ENCODE measurements at places on chromosomes 13 and 19.

DNA sequence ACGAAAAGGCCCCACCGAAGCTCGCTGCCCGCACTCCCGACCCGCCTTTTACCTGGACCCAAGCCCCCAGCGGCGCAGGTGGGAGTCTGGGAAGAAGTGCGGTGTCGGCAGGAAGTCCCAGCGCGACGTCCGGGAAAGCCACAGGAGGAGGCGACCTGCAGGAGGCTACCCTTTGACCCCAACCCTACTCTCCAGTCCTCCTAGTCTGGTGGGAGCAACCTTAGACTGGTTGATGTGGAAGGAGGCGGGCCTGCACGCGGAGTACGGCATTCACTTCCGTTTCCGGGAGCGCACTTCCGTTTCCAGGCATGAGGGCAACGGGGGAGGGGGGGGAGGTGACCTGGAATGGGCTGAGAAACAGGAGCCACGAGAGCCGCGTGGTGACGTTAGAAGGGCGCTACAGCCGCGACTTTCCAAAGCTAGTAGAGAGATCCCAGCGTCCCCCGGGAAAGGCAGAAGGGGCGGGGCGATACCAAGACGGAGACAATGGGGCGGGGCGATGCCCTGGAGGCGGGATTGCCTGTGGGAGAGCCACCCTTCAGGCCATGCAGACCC, 28.5 kb downstream of the ZNF266 start:
- DNase-seq = peak; percentile 98

DNA sequence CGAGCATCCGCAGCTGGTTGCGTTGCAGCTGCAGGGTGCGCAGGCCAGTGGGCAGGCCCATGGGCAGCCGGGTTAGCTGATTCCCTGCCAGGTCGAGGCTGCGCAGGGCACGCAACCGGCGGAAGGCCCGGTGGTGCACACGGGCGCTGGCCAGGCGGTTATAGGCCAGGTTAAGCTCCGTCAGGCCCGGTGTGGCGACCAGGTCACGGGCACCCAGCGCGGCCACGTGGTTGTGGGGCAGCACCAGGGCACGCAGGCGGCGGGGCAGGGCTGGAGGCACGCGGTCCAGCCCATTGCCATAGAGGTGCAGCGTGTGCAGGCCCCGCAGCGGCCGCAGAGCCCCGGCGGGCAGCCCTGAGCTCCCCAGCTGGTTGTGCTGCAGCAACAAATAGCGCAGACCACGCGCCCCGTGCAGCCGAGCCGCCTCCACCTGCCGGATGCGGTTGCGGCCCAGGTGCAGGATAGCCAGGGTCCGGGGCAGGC, 5.3 kb downstream of the PODNL1 start:
- DNase-seq = no peak

- no peak for DNase-seq
These were observed 8.1 kb upstream of the FXYD3 start for GRCh38 chr19:35107545-35107944.

DNA sequence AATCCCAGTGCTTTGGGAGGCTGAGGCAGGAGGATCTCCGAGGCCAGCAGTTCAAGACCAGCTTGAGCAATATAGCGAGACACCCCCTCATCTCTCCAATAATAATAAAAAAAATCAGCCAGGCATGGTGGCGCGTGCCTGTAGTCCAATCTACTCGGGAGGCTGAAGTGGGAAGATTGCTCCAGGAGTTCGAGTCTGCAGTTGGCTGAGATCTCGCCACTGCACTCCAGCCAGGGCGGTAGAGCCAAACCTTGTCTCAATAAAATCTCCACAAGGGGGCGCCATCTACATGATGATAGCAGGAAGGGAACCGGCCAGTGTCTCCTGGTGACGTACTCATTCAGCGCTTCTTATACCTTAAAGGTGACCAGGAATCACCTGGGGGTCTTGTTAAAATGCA, 13.6 kb upstream of the C5AR1 start:
- peak; percentile 88 for DNase-seq

DNA sequence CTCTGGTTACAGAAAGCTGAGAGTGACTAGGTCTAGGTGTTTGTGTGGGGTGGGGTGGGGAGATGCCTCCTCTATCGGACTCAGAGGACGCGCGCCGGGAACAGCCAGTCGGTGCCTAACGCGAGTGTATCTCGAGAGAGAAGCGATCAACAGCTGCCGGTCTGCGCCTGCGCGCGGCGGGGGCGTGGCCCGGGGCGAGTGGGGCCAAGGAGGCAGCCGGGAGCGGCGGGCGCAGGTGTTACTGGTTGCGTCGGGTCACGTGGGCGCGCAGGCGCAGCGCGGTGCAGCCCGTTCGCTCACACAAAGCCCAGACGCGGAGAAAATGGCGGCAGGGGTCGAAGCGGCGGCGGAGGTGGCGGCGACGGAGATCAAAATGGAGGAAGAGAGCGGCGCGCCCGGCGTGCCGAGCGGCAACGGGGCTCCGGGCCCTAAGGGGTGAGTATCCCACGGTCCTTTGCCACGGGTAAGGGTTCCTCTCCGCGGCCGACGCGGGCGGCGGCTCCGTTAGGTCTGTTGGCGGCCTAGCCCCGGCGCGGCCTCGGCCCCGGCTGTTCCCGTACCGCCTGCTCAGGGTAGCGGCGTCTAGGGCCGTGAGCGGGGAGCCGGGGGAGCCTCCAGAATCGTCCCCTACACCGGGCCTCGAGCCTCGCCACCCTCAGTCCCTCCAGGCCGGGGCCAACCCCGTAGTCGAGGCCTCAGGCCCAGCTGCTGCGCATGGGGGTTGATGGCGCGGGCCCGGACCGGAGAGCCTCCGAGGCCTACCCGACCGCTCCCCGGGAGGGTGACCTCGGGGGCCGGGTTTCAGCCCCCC, at the start of gene HNRNPM:
TSS of gene HNRNPM (plus strand) at position 299 of the 811 bp plus-strand sequence. CDS start at position 323, 24 bp downstream.
- DNase-seq = peak; percentile 97

DNA sequence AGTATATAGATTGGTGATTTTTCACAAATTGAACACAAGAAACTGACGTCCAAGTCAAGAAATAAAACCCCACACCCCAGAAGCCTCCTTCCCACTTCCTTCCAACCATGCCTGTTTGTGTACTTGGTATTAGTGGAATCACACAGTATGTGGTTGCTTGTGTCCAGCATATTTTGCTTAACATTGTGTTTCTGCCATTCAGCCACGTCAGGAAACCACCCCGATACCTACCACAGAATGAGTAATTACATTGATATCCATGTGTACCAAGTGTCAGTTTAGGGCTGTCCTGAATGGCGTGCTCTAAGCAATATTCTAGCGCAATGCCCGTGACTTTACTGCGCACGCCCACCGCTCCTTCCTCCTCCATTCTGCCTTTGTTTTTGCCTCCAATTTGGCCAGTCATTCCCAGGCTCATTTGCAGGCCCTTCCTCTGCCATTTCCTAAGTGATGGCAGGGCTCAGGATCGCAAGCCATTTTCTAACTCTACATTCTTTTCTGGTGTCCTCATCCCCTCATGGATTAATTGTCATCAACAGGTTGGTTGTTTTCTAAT, 25.9 kb upstream of the MPHOSPH8 start:
- DNase-seq = no peak

DNA sequence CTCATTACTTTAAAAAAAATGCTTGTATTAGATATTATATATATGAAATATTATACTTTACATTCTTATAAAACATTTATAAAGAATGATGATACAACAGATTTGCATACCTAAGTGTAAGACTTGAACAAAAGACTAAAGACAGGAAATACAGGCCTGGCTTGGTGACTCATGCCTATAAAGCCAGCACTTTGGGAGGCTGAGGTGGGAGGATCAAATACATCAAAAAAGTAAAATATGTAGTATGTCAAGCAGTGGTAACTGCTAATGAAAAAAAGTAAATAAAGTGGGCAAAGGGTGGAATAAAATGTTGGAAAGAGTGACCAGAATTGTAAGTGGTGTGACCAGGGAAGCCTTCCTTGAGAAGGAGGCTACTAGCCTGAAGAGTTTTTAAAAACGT, 133.7 kb downstream of the GGACT start:
- peak; percentile 34 for DNase-seq

DNA sequence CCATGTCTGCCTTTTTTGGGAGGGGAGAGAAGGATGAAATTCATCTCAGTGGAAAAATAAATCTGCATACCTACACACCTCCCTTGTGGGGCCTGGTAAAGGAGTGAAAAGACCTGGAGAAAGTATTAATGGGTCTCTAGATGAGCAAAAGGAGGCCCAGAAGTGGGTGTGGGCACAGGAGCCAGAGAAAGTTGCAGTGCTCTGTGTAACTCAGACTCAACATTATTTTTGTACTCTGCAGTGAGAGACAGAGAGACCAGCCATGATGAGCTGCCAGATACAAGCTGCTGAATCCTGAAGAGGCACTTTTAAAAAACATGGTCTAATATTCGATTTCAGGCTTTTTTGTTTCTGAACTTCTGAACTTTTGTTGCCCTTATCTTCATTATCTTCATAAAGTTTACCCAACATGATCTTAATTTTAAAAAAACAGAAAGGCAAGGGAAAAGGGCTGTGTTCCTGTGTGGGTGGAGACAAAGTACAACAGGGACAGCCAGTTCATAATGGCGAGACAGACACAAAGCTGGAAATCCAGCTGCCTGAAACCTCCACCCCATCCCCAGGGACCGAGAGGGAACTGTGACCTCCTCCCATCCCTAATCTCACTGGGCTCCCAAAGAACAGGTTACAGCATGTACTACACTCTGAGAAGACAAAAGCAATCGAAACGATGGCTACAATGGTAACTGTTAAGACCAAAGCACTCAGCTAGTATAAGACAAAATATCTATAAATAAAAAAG, 77.2 kb downstream of the KLF12 start:
- no peak for DNase-seq

DNA sequence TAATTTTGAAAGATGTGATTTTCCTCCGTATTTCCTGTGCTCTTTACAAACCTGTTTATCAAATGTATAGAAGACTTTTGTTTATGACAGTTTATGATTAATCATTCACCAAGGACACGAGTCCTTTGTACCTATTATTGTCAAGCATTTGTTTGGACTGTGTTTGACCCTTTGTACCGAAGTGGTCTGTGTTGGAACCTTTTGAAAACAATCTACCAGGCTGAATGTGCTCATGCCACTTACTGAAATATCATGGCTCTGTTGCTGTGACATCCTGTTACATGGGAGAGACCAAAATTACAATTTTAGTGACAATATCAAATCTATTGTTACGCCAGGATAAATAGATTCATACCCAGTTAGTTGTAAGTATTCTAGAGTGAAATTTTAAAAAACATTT, 193.6 kb downstream of the IRS2 start:
- no peak for DNase-seq

GRCh38 chr13:21986602-21987001, 315.7 kb downstream of the FGF9 start:
- no peak for DNase-seq

All from foreskin fibroblast (primary cell).